ENCODE measurements at places on chromosomes 11 and 22. TPM values are rescaled to one million over a fixed set of nuclear protein-coding genes. Genes with fewer than 3 reads are reported as not detected.

Gene ELFN2
- total RNA-seq, result 7.0 TPM

- no peak for DNase-seq
Observed at GRCh38 chr11:22433094-22433455, 94.9 kb downstream of the SLC17A6 start.

Gene ALX4
- not detected for total RNA-seq

DNA sequence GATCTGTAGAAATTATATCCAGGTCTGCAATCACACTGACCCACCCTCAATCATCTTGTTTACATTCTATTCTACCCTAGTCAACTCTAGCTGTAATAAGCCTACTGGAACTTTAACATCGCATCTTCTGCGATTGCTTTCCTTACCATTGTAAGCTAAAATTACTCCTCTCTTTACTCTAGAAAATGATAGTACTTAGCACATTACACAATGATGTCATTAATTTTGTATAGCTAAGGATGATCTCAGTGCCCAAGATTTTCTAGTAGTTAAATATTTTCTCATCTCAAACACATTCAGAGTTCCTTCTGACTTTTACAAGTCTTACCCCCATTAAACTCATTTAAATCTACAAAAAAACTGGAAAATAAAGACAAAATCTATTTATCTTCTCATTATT, 39.6 kb upstream of the CTSC start:
- DNase-seq, result no peak

DNA sequence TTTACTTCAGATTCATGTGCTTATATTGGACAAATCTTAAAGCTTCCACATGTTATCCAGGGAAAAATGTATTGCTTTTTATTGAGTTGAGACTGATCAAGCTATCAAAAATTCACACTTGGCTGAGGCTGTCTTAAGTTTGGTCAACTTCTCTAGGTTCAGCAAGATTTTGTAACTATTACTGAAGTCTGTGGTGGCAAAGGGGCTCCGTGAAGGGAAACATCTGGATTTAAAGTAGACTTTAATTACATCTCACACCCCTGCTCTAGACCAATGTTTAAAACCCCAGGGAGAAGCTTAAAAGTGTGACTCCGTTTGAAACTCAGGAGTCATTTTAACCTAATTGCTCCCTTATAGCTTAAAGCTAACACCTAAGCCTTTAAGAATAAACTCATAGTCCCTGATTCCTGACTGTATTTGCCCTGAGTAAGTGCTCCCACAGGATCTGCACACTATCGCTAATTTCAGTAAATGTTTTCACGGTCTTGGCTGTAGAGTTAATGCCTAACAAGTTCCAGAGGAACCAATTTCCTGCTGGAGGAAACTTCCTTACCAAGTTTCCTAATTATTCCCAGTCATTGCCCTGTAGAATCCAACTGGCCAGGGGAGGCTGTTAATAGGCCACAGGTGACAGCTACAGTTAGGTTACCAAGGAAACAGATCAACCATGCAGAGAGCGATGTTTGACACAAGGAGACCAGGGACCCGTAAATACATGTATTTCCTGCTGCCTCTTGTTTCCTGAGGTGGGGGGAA, 40.5 kb downstream of the OR10A6 start:
- DNase-seq, result no peak

GRCh38 chr11:67076202-67076601, 19.6 kb downstream of the RHOD start:
- DNase-seq, result no peak

- DNase-seq, result no peak
Observed at GRCh38 chr11:66346476-66347424, 679 bp downstream of the B4GAT1 start.

DNA sequence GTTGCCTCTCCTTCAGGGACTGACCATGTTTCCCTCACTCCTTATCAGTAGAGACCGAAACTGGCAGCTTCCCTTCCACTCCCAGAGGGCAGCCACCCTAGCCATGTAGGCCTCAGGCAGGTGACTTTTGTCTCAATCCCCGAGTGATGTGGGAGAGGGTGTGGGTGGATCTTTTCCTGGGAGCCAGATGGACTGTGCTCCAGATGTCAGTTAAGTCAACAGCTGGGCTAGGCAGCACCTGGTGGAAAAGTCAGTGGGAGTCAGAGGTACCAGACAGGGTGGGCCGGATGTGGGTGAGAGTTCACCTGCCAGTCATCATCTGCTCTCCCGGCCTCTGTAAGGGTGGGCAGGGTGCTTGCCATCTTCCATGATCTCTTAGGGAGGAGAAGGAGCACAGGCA, 1.9 kb downstream of the BANF1 start:
- no peak for DNase-seq

Measured in HT1080 (cell line).